ENCODE measurements at places on chromosomes 1 and 21.

DNA sequence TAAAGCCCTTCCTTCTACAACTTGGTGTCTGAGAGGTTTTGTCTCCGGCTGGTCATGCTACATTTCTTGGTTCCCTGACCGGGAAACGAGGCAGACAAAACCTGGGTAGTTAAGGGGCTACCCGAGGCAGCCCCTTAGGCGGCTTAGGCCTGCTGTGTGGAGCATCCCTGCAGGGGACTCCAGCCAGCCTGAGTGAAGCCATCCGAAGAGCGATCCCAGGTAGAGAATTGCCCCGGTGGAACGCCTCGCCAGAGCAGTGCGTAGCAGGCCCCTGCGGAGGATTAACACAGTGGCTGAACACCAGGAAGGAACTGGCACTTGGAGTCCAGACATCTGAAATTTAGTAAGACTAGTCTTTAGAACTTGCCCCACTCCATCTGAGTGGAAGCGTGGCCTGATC, 21.2 kb upstream of the MYOCOS start:
- no peak for DNase-seq

DNA sequence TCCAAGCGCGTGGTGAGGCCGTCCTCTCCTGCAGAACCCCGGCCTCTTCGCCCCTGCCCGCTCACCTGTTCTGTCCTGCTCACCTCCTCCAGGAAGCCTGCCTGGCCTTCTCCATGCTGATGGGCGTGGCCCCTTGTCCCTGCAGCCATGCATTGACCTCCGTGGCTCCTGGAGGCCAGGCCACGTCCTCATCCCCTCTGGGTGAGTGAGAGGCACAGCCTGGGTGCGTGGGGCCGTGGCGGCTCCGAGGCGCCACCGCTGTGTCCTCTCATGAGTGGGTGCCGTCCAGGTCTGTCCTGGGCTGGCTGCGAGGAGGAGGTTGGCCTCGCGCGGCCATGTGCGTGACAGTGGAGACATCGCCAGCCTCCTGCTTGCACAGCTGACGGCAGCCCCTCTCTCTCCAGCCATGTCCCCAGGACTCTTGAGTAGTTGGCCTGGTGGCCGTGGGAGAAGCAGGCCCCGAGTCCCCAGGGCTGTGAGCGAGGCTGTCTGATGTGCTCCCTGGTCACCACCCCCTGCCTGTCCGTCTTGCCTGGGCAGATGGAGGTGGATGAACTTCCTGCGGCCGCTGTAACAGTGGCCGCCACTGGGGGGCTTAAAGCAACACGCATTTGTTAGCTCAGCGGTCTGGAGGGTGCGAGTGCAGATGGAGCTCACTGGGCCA, 58.1 kb downstream of the PRKCZ start:
- no peak for DNase-seq

GRCh38 chr1:62613325-62613727, 16.0 kb downstream of the ANGPTL3 start:
- no peak for DNase-seq

- DNase-seq = no peak
Measured at GRCh38 chr1:248065071-248065470, 18.4 kb downstream of the OR2L3 start.

- DNase-seq = no peak
Measured at GRCh38 chr1:6612641-6613360, 730 bp upstream of the PHF13 start.

GRCh38 chr1:200282497-200283122, 127.2 kb downstream of the ZNF281 start:
- DNase-seq = no peak

GRCh38 chr1:194975913-194976312, 1632.3 kb downstream of the KCNT2 start:
- no peak for DNase-seq

GRCh38 chr1:147762233-147763024, 2.0 kb upstream of the GJA5 start:
- no peak for DNase-seq

DNA sequence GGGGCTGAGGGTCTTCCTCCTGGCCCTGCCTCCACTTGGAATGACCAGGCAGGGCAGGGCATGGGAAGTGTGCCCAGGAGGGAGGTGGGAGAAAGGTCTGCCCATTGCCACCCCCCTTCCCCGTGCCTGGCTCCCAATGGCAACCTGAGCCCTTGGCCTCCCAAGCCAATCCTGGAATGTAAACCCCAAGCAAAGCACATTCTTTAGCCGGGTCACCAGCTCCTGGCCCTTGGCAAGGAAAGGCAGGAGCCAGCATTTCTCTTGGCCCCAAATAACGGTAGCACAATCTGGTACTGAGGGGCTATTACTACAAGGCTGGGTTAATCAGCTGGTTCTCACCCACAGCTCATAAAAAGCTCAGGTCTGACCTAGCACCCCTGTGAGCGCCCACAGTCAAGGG, 6.9 kb upstream of the NUAK2 start:
- no peak for DNase-seq

DNA sequence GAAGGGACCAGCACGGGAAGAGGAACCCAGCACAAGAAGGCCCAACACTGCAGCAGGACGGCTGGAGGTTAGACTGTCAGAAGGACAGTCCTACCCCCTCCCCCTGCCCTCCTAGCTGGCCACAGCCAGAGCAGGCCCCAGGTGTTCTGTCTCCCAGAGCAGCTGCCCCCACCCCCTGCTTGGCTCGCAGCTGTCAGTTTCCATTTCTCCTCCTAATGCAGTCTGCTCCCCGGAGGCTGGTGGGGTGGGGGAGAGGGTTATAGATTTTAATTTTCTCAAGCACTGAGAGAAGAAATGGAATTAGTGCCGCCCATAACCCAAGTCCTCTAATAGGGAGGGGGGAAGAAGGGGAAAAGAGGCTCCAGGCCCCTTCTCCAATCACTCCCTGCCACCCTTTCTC, 13.0 kb upstream of the PEAR1 start:
- DNase-seq = no peak

DNA sequence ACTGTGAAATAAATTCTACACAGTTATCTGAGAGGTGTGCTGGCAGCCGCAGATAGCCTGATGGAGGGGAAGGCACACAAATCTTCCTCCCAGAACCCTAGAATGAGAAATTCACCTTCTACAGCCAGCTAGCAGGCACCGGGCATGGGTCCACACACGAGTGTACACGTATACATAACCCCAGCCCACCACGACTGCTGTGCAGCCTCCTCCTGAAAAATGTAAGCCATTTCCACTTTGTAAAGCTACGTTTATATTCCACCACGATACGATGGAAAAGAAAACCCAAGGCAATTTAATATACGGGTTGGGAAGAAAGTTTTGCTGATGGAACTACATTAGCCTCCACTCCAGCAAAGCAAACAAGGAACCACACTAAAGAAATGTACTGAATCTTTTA, 1.8 kb downstream of the BTG3 start:
- DNase-seq = no peak

DNA sequence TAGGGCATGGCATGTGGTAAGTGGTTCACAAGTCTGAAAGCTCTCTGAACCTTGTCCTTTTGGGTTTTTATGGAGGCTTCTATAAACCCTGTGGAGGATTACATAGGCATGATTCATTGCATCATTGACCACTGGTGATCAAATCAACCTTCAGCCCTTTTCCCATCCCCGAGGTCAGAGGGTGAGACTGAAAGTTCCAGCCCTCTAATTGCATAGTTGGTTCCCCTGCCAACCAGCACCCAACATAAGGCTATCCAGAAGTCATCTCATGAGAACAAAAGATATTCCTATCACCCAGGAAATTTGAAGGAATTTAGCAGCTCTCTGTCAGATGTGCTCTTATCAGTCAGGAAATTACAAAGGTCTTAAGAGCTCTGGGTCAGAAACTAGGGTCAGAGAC, 89.5 kb upstream of the ARTN start:
- no peak for DNase-seq

- DNase-seq = no peak
Measured at GRCh38 chr1:110487726-110488125, 31.2 kb downstream of the KCNA10 start.

DNA sequence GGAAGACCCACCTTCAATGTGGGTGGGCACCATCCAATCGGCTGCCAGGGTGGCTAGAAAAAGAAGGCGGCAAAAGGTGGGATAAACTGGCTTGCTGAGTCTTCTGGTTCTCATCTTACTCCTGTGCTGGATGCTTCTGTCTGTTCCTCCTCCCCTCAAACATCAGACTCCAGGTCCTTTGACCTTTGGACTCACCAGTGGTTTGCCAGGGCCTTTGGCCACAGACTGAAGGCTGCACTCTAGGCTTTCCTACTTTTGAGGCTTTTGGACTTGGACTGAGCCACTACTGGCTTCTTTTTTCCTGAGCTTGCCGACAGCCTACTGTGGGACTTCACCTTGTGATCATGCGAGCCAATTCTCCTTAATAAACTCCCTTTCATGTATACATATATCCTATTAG, 55.9 kb downstream of the VCAM1 start:
- no peak for DNase-seq

DNA sequence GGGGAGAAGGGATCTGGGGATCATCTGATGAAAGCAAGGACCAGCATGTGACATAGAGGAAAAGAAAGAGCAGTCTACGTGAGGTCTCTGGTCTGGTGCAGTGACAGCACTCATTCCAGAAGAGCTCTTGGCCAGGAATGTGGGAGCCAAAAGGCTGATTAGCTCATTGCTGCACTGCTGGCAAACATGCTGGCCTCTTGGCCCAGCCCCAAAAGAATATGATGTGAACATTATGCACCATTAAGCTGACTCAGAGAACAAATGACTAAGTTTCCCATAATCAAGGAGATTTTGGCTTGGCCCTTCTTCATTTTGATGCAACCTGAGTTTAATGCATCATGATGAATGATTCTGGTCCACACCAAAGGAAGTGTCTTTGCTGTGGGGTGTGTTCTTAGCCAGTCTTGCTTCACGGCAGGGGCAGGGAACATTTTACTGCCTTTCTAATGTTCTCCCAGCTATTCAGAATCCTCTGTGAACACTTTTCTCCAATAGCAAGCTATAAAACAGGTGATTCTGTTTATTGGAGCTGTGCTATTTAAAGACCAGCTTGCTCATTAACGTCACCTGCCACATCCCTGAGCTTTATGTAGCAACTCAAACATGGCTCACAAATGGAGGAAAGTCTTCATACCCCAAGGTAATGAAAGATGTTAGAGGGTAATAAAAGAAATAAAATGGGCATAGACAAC, 55.1 kb downstream of the PCBP3 start:
- peak; percentile 82 for DNase-seq

DNA sequence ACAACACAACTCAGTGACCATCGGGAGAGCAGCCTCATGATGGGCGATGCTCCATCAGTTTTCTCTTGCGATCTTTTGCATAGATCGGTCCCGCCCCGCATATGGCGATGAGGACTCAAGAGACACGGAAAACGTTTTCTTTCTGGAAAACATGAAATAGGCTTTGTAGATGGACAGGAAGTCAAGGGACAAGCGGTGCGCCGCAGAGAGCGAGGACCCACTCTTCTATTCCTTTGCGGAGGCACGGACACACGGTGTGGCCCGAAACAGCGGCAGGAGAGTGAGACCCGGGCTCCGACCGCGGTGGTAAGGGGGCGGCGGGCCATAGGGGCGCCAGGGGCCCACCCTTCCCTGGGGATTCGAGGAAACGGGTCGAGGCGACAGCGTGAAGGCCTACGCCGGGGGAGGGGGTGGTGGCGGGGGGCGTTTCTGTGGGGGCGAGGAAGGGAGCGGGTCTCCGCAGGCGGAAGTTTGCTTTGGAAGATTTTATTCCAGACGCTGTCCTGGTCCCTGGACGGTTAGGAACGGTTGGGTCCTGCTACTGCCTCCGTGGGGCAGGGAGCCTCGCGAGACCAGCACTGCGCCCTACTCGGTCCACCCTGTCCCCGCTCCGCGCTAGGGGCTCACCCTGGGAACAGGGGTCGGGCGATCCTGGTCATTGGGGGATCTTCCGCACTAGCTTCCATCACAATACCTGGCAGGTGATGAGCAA, 796 bp upstream of the TDRKH start:
- no peak for DNase-seq

GRCh38 chr1:230749635-230750034, 2.4 kb downstream of the CAPN9 start:
- no peak for DNase-seq

DNA sequence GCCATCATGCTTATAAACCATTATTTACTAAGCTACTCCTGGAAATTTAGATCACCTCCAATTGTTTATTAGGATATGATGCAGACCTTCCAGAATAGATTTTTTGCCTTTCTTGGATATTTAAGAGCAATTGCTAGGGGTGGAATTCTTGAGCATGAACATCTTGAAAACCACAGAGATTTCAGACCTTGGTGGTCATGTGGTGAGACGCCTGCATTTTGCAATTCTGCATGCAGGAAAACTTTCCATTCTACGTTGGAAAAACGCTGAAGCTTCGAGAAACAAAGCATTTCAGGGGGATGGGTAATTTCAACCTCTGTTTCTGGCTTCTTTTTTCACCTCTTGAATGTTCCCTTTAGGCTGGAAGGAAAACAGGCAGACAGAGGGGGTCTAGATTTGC, 596.3 kb downstream of the KIF26B start:
- peak; percentile 64 for DNase-seq

DNA sequence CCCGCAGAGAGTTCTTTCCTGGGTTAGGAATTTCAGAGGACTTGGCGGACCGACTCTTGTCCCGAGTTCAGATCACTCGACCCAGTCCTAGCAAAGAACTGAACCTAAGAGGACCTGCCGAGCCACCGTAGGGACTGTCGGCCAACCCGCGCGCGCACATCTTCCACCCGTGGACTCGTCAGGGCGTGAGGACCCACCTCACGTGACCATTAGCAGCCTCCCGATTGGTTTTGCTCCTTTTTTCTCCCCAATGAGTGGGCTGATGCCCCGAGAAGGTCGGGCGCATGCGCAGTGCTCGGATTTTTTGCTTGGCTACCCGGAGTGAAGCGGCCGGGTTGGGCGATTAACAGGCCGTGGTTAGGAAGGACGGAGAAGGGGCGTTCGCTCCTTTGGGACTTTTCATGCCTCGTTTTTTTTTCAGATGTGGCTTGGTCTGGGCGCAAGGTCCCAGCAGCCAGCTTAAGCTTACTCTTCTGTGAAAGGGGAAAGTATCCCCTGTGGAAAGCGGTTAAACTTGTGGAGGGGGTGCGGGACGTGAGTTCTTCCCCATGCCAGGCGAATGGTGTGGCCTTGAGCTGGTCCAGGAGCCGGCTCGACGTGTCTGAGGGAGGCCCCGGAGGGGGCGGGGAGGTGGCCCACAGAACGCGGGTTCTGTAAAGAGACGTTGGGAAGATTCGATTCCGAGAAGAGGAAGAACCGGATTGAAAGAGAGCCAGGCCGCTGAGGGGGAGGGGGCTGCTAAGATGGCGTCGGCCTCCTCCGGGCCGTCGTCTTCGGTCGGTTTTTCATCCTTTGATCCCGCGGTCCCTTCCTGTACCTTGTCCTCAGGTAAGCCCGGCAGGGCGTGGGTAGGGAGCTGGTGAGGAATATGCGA, at the start of gene PIP5K1A:
Gene PIP5K1A, plus strand, starts transcription at position 299 of the 874 bp plus-strand sequence. Its CDS starts 445 bp downstream, at position 744.
- DNase-seq = peak; percentile 92

- DNase-seq = peak; percentile 96
Measured at GRCh38 chr1:3312898-3313575, 141.4 kb upstream of the ARHGEF16 start.

DNA sequence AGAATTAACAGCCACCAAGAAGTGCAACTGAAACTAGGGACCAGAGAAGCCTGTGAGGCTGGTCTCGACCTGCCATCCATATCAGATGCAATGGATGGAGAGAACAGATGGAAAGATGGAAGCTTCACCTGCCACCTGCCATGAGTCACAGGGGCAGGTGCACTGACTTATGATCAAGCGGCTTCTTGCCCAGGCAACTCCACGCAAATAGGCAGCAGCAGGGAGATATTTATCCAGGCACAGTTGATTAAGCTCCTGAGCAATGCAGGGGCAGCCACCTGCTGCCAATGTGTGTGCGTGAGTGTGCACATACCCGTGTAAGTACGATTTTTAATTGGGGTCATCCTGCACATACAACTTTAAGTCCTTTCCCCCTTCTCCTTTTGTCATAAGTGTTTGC, 174.2 kb downstream of the PTPRU start:
- DNase-seq = no peak
